Tracheal epithelial cell (primary cell): ENCODE measurements at places on chromosomes 4 and X. TPM values are rescaled to one million over a fixed set of nuclear protein-coding genes. Genes with fewer than 3 reads are reported as not detected.

Gene NKAP
- 2.9 and 4.0 TPM in 2 replicates for total RNA-seq

Gene RPS6KA6
- total RNA-seq, result 2.2 and 3.2 TPM in 2 replicates

Gene HTR2C
- total RNA-seq, result under 0.01 TPM in 1 of 2 replicates, not detected in the other

Gene SGMS2
- 204 and 331 TPM in 2 replicates for total RNA-seq

Gene CXCL8
- 3.2 and 412 TPM in 2 replicates for total RNA-seq

Gene F11
- total RNA-seq, result not detected in 2 replicates

Gene KDR
- total RNA-seq, result 0.43 and 1.2 TPM in 2 replicates

Gene MMRN1
- total RNA-seq, result 1.5 and 2.2 TPM in 2 replicates

Gene CXCL11
- total RNA-seq, result 2.2 TPM in 1 of 2 replicates, not detected in the other

Gene SYP
- total RNA-seq, result not detected in 2 replicates

Gene WAS
- not detected in 2 replicates for total RNA-seq

Gene ZNF157
- total RNA-seq, result 0.24 TPM in 1 of 2 replicates, not detected in the other

Gene PNMA6E
- under 0.01 TPM in 1 of 2 replicates, not detected in the other for total RNA-seq

Gene FGFR3
- total RNA-seq, result 55.4 and 118 TPM in 2 replicates

Gene SH3D19
- 8.4 and 26.0 TPM in 2 replicates for total RNA-seq

Gene CCKAR
- total RNA-seq, result not detected in 2 replicates
